Fibroblast of mammary gland (primary cell): ENCODE measurements at places on chromosomes 5 and 9.

DNA sequence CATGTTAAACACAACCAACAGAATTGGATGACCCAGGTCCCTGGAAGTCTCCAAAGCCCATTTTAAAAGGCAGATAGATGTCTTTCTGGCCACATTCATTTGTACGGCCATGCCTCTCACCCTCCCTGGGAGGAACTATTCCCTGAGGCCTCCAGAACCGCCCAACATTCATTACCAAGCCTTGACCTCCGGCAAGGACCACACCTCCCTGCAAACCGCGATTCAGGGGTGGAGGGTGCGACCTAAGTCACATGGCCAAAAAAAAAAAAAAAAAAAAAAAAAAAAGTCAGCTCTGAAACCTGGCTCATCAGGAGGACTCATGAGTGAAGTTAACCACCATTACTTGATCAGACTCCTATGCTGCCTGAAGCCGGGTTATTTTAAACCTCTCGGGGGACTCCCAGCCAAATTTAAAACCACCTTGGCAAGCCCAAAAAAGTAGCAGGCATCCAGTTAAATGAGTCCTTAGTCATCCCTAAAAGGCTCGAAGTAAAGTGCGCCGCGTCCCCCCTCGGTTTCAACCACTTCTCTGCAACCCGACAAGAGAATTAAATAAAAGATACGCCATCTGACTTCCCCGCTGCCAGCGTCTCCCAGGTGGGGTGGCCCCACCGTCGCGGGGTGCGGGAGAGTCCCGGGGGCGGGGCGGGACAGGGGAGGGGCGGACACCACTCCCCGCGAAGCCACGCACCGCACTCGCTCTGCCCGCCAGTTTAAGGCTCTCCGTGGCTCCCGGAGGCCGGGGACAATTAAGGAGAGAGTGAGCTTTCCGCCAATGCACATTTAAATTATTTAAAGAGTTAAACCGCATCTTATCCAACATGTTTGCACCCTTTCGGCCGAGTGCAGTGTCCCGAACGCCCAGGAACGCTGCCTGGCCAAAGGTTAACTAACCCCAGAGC is 2.3 kb downstream of the KLF9 start:
- peak; percentile 94 for DNase-seq

DNA sequence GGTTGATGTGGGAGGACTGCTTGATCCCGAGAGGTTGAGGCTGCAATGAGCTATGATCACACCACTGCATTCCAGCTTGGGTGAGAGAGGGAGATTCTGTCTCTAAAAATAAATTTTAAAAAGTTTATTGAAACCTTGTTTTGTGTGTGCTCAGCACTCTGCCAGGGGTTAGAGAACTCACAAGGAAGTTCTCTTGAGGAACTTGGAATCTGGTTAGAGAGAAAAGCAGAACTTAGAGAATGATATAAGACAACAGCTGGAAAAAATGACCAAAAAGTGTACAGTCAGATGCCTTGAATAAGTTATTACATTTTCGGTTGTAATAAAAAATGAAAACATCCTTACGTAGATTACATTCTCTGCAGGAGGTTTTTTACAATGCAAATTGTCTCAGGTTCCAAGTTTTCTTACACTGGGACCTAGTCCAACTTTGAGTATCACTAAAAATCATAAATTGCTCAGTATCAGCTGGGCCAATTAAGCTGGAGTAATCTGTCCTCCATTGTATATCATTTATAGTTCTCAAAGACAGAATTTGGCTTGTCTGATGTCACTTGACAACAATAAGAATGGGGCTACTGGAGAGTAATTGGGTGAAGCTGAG is 21.7 kb upstream of the TENT2 start:
- DNase-seq: no peak

DNA sequence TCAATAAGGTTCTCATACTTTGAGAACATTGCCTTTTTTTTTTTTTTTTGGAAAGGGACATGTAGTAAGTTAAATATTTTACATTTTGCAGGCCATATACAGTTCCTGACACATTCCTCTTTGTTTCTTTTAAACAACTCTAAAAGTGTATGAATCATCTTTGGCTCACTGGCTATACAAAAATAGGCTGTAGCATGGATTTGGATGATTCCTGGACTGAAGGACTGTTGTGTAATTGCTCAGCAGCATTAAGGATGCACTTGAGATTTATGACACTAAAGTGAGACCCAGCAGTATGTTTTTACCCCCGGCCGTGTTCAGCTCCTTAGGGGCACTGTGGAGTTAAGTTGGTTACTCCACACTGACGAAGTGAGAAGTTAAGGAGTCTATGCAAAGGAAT is 41.3 kb downstream of the VPS13A start:
- DNase-seq: peak; percentile 79

GRCh38 chr9:8905731-8906130 is 1106.2 kb upstream of the DMAC1 start:
- no peak for DNase-seq

DNA sequence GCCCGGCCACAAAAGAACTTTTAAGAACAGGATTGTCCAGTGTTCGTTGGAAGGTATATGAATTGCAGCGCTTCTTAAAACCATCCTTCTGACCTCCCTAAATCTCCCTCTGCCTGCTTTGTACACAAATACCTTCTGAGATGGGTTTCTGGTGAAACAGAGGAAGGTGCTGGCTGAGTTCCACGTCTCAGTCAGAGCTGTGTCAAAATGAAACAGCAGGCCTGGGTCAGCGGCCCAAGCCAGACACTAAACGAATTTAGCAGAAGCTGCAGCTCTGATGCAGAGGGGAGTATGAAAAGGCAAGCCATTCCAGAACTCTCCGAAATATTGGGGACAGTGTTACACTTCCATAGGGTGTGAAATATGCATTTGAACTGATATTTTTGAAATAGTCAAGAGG is 37.8 kb upstream of the CRB2 start:
- no peak for DNase-seq

DNA sequence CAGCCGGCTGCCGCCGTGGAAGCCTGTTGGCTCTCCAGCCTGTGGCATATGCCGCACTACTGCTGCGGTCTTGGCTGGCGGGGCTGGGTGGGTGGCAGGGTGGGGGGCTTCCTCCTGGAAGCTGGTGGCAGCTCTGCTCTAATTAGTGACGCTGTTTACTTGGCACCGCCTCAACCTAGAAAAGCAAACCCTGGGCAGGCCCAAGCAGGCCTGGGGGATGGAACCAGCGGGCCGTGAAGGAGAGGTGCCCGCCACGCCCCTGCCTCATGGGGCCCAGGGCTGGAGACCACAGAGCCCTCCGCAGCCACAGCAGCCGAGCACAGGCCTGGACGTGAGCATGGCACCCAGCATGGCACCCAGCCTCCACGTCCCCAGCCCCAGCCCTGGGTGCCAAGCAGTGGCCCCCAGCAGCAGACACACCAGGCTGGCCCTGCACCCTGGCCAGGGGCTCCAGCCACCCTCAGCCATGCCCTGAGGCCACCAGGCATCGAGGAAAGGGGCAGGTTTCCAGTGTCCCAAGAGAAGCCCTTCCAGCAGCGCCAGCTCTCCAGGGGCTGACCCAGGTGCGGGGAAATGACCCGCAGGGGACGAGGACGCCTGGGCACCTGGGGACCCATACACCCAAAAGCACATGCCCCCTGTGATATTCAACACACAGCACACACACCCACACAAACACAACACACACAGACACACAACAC is 5.4 kb upstream of the CCDC187 start:
- no peak for DNase-seq

DNA sequence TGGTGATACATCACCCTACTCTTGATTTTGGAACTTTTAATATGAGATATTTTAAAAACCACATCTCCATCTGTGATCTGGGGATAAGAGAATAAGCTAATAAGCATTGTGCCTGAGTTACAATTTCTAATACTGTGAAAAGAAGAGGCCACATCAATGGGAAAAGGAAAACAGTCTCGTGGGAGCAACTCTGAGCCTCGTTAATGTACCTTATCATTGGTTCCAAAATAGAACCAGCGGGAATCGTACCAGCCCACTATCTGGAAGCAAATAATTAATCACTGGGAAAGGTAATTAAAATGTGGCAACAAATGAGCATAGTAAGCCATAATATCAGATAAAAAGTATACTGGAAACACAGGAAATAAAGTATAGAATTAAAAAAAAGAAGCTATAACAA is 28.0 kb upstream of the CEP78 start:
- DNase-seq: no peak

GRCh38 chr9:83313781-83314180 is 224.4 kb downstream of the FRMD3 start:
- no peak for DNase-seq

- peak; percentile 47 for DNase-seq
Measured at GRCh38 chr5:135829681-135830383, 4.6 kb upstream of the SLC25A48 start.

DNA sequence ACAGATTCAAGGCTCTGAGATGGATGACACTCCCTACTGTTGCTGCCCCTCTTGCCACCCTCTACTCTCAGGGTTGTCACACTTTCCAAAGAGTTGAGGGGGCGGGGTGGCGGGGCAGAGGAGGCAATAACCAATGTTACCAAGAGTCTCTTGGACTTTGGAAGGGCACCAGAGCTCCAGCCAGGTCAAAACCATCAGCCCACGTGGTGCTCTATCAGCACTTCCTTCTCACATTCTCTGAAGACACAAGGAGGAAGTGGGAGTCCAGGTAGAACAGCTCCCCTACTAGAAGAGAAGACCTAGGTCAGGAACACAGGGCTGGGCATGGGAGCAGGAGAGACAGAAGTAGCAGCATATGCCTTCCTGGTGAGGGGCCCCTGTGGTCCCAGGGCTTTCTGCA is 33.0 kb upstream of the PIK3R1 start:
- DNase-seq: no peak

- no peak for DNase-seq
Measured at GRCh38 chr5:67002832-67003684, 193.5 kb downstream of the CD180 start.

DNA sequence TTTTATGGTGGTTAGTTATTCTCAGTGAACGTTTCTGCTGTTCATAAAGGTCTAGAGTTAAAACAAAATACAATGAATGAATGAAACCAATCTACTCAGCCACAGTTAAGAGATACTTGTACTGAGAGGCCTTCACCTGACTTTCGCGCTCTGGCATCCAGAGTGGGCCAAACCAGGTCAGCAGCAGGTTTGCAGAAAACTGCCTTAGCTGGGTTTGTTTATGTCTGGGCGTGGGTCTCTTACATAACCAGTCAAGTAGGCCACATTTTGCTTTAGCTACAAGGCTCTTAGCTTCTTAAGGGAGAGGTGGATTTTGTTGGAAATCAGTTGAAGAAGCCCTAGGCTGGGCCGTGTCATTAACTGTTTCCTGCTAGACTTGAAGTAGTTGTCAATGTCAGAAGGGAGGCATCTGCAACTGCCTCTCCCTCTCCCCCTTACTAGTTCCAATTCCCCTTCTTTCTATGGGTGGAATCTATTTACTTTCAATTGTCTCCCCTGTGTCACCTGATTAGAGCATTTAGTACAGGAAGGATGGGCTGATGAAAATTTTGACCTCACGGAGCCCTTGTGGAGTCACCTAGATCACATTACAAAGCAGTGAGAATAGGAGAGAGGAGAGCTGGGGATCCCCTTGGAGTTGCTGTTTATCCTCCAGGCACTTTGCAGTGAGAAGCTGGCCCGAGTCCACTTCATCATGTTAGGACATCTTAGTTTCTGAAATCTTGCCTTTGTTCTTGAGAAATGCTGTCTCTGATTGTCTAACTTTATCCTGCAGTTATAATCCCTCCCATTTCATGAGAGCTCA is 200.5 kb downstream of the ARHGEF28 start:
- DNase-seq: peak; percentile 58

- no peak for DNase-seq
Measured at GRCh38 chr9:109451311-109452025, 46.6 kb downstream of the PTPN3 start.

DNA sequence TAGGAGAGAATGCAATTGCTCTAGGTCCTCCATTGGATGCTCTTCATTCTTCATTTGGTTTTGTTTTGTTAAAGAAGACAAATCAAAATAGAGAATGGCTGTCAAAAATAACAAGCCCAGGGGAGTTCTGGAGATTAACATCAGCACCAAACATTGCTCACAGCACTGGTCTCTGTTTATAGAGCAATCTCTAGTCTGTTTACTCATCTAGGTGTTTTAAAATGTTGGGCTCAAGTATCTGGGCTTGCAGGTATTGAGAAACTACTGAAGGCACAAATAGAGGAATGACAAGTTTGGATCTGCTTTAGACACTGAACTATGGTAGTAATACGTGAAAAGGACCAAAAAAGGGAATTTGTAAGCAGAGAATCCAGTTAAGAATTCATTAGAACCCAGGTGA is 77.0 kb upstream of the TMC1 start:
- no peak for DNase-seq

- DNase-seq: no peak
Measured at GRCh38 chr5:134226441-134227192, 744 bp upstream of the PPP2CA start.

- no peak for DNase-seq
Measured at GRCh38 chr9:4160249-4160648, 139.6 kb downstream of the GLIS3 start.
